ENCODE measurements at places on chromosomes 2 and 18.

DNA sequence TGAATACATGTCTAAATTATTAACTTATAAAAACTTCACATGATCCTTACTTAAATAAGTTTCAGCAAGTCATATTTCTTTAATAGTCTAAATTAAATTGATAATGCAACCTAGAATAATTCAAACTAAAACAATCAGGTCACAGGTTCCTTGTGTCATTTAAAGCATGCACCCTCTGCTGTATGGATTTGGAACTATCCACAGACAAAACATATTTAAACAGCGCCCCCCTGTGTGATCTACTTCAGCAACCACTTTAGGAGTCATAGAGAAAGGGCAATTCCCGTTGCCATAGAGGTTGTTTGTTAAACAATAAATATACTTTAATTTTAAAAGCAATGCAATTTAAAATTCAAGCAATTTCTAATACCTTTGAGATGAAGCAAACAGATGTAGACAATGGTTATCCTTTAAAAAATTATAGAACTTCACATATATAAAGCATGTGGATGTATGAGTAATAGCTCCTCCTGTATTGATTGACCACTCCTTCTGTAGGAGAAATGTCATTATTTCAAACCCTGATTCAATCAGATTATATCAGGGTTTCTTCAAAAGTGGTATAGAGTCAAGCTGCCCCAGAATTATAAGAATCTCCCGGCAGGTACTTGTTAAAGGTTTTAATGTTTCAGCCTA lies 21.2 kb downstream of the GRB14 start:
- peak; percentile 19 for DNase-seq

GRCh38 chr2:46655551-46656436 lies 176.4 kb downstream of the TMEM247 start:
- DNase-seq: no peak

DNA sequence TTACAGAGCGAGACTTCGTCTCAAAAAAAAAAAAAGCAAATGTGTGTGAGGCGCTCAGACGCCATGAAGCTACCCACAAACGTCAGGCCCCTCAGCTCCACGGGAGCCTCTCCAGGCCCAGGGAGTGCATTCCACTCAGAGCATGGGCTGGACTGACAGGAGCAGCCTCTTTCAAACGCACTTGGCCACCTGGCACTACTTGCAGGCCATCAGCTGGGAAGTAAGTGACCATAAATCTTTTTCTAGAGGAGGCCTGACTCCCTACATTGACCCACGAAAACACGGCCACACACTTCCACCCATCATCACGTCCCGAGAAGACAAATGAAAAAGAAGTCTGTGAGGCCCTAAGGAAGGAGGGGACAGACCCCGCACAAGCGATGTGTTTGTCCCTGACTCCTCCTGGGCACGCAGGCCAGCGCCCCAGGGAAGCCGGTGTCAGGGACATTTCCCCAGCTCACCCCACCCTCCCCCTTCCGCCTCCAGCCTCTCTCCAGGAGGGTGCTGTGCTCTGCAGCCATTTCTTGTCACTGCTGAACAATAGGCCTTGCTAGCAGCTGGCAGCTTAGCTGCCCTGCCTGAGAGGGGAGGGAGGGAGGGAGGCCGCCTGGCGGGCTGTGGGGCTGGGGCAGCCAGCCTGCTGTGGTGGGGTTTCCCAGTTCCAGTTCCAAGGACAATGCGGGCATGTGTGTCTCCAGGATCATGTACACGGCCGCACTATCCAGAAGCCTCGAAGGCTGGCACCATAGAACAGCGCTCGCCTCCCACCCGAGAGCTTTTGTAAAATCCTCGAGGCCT lies 26.6 kb downstream of the SERTAD2 start:
- DNase-seq: no peak

- no peak for DNase-seq
Observed at GRCh38 chr2:82239176-82239575, 1934.6 kb upstream of the LRRTM1 start.

DNA sequence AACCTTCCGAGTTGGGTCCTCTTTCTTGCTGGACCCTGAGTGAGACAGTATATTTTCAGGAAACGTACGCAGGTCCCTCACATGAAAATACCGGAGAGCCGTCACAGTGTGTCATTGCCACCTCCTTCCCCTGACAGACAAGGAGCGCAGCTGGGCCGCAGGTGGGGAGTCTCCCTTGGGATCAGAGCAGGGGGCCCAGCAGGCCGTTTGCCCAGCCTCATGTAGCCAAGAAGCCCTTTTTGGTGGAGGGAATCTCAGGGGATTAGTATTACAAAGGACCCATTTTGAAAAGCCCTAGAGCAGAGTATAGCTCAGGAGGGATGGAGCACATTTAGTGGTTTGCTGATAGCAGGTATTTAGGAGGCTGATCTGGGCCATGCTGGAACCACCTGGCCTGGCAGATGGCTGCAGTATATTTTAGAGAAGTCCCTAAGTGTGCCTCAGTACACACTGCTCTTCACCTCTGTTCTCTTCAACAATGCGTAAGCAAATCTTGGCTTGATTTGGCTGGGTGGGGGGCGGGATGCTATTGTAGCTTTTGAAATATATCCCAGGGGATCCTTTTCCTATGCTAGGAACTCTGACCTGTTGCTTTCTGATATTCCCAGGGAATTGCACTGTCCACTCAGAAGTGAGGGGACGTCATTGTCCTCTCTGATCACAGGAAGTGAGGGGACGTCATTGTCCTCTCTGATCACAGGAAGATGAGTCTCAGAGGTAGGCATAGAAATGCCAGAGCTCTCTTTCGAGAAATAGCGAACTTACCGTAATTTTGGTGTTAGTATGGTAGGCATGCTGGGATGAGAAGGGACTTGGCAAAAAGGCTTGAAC lies 171.9 kb downstream of the HRH4 start:
- no peak for DNase-seq

- peak; percentile 94 for DNase-seq
Observed at GRCh38 chr18:22169011-22169888, at the start of gene GATA6. GATA6 (plus strand) TSS chr18:22169589; CDS start chr18:22171145, 1,556 bp downstream.

DNA sequence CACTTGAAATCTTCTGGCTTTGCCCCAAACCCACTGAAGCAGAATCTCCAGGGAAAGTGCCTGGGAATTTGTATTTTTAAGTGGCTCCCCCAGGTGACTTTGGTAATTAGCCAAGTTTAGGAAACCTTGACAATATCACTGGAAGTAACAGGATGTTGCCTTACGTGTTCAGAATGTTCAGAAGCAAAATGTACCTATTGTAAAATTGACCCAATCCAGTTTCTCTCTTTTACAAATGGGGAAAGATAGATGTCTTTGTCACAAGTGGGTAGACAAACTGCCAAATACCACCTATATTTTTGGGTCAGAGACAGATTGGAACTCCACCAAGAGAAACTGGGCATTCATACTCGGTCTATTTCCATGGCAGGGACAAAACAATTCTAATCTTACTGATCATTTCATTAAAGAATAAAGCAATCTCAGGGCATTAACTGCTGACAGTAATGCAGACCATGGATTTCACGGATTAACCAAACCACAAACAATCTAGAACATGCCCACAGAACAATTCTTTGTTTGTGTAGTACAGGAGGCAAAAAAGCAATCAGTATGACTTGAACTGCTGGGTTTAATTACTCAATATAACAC lies 255.8 kb downstream of the ERBB4 start:
- DNase-seq: no peak

DNA sequence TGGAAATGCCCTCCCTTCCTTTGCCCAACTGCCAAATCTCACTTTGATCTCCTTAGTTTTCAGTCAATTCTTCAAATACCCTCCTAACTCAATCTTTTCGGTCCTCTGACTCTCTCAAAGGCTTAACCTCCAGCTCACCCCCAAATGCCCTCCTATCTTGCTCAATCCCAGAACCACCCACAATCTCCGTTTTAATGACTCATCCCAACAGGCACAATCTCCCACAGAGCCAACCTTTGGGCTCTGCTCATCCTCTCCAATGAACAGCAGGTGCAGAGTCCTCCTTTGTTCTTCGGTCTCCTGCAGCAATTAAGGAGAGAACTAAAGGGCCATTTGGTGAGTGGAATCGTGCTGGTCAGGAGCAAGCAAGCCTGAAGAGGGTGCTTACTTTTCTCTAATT lies 366.1 kb upstream of the CRIM1 start:
- no peak for DNase-seq

- peak; percentile 34 for DNase-seq
Observed at GRCh38 chr18:80196528-80197320, 50.6 kb downstream of the PARD6G start.

- DNase-seq: no peak
Observed at GRCh38 chr18:36692371-36692770, 136.4 kb downstream of the TPGS2 start.

DNA sequence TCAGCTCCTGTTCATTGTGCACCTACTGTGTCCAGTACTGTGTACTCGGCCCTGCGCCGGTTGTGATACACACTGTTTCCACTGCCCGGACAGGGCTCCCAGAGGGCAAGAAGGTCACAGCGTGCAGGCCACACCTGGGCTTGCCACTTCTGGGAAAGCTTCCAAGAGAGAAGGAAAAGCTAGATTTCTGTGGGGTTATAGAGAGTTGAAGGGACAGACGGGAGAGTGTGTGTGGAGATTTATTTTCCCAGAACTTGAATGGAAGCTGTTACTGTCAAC lies 3.8 kb upstream of the CNDP1 start:
- DNase-seq: no peak

DNA sequence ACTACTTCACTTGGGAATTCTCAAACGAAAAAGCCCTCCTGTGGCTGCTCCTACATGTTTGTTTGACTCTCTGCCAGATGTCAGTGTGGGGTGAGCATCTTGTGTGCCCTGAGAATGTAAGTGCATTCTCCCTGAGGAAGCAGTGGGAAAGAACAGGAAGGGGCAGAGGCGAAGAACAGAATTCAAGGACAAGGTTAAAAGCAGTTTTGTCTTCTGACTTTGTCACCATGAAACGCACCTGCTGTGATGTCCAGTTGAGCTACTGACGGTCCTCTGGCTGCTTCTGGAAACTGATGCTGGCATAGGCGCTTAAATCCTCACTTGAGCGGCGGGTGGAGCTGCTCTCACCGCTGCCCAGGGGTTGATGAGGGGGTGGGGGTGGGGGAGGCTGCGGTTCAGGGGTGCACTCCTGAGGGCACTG lies 4.9 kb downstream of the IRS1 start:
- DNase-seq: peak; percentile 60

DNA sequence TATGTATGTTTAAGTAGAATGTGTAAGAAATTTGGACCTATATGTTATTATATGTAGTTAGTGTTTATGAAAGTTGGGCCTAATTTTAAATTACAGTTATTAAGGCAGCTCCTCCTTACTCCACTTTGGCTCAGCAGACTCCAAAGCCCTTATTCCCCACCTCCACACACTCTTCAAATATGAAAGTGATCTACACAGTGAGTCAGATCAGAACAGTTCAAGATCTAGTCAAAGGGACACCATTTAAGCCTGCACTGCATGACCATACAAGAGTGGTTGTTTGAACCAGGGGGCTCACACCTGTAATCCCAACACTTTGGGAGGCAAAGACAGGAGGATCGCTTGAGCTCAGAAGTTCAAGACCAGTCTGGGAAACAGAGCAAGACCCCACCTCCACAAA lies 21.2 kb upstream of the PMAIP1 start:
- DNase-seq: no peak

DNA sequence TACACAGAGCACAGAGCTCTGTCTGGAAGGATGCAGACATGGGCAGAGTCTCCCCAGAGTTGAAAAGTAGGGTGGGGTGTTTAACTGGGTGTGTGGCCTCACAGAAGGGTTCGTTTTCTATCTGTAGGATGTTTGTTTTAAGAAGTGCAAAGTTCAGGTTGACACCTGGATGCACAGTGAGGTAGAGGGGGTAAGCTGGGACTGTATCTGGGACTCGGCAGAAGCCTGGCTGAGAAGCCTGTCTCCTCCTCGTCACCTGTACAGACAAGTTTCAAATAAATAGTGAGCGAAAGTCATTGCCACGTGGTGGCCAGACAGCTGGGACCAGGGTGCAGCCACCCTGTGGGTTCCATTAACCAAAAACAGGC lies 145.9 kb downstream of the KLHL29 start:
- DNase-seq: no peak

- DNase-seq: no peak
Observed at GRCh38 chr2:168300460-168300859, 53.1 kb upstream of the STK39 start.

DNA sequence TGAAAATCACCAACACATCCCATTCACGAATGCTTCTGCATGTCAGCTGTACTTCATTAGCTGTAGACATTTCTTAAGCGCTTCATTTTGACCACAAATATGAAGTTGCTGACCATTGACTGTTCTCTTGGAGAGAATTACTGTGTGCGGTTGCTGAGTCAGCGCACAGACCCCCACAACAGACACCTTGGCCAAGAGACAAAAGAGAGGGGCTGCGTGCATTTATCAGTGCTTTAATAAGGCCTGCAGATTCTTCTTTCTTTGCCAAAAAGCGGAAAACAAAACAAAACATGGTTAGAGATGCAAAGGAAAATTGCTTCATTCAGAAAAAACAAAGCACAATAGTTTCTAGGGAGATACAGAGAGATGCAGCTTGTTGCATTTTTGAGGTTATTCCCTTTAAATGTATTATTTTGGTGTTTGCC lies 174.7 kb downstream of the ACKR3 start:
- no peak for DNase-seq

DNA sequence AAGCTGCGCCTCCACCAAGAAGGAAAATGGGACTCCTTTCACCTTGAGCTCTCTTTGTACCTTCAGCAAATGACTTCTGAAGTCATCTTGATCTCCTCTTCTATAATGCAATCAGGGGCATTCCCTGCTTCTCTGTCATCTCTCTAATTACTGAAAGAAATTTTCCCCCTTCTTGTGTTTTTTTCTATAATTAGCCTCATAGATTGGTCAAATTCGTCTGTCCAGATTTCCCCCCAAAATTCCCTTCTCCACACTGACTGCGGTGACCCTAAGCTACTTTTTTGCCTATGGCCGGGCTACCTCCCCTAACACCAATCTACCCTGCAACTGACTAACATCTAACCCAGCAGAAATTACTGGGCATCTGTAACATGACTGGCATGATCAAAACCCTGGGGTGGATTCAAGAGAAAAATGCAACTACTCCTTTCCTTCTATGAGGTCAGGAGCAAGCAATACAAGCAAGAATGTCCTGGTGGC lies 168.6 kb downstream of the BCL2 start:
- peak; percentile 17 for DNase-seq

DNA sequence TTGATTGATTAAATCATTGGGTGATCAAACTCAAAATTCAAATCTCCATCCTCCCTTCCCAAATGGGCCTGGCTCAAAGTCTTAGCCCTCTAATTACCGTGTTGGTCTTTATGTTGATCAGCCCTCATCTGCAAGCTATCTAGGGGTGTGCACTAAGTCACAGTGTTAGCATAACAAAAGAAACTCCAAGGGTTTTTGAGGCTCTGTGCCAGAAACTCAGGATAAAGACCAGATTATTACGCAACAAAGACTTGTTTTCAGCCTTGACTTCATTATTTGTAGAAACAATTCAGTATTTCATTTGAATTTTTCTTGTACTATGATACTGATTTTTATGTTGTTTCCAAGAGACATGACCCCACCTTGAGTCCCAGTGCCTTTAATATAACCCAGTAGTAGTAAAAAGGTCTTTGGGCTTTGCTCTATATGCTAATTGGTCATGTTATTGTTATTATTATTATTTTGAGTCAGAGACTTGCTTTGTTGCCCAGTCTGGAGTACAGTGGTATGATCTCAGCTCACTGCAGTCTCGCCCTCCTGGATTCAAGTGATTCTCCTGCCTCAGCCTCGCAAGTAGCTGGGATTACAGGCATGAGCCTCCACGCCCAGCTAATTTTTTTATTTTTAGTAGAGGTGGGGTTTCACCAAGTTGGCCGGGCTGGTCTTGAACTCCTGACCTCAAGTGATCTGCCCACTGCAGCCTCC lies 13.9 kb downstream of the PSMD14 start:
- no peak for DNase-seq
